ENCODE measurements at places on chromosomes 3 and 15.

DNA sequence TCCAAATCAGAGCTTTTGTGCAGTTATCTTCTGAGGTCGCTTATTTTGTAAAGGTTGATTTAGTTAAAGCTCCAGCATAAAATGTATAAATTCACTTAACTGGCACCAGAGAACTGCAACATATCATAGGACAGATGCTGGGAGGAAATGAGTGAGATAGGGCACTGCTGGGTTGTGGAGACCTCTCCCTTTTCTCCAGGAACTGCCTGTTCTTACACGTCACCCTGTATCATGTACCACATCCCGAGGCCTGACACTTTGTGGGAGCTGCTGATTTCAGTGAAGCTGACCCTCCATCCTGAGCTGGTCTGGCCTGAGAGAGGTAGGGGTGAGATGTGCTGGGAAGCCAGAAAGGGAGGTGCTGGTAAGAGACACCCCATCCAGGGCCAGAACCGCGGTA lies 213.8 kb upstream of the FEZF2 start:
- DNase-seq = no peak

GRCh38 chr3:182178488-182179200 lies 466.9 kb downstream of the SOX2 start:
- DNase-seq = no peak

GRCh38 chr3:136495213-136495612 lies 245.1 kb downstream of the PCCB start:
- DNase-seq = no peak

- DNase-seq = no peak
Measured at GRCh38 chr3:16227566-16227965, 37.2 kb downstream of the DPH3 start.

DNA sequence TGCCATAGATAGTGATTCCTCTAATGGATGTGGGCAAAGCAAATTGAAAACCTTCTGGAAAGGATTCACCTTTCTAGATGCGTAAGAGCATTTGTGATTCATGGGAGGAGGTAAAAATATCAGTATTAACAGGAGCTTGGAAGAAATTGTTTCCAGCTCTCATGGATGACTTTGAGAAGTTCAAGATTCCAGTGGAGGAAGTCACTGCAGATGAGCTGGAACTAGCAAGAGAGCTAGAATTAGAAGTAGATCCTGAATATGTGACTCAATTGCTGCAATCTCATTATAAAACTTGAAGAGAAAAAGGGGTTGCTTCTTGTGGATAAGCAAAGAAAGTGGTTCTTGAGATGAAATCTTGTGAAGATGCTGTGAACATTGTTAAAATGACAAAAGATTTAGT lies 88.0 kb upstream of the ACKR4 start:
- no peak for DNase-seq

DNA sequence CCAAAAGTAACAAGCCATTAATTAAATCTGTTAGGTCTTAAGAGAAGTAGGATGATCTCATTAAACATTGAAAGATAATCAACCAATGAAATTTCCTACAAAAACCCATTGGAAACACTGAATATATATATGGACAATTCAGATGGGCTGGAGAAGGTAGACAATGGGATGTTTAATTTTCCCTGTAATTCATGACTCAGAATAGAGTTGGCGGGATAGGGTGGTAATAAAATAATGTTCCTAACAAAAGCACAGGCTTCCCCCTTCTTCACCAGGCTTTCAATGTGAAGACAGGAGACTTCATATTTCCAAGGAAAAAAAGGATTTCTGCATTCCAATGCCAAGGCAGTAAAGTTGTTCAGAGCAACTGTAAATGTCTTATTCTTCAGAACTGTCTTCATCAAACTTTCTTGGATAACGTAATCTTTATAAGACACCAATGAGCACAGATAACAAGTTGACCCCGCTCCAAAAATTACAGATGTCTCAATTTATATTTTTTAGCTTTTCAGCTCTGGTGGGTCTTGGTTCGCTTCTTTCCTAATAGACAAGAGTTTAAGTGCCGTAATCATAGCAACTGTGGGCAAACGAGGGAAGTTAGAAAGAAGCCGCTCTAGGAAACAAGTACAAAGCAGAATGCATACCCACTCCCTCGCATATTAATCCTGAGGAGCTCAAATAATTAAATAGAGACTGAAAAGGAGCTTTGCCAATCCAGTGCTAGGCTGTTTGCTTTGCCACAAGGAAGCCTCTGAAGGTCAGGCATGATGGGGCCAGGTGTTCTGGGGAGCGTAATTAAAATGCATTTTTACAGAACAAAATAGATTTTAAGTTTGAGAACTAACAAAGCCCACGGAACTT lies 377.0 kb downstream of the FOXP1 start:
- DNase-seq = no peak

DNA sequence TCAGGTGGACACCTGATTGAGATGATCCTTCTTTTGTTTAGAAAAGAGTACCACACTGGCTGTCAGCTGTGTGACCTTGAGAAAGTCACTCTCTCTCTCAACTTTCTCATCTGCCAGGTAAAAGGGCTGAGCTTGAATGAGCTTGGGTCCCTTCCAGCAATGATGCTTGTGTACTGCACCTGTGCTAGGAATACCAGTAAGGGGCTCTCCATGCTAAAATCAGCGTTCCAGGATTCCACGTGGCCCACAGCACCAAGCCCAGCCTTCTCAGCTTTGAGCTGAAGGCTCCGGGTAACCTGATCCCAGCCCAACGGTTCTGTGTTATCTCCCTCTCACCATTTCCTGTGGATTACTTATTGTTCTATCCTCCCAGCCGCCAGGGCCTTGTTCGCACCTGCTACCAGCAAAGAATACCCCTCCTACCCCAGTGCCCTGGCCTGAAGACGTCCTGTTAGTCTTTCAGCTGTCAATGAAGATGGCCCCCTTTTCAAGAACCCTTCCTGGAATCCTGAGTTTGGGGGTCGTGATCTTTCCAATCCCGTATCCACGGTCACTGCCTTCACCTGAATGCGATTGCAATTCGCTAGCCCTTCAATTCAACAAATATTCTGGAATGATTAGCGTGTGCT lies 54.2 kb upstream of the CGNL1 start:
- no peak for DNase-seq

GRCh38 chr3:46517016-46517783 lies 19.4 kb downstream of the RTP3 start:
- DNase-seq = no peak

- no peak for DNase-seq
Measured at GRCh38 chr3:150074277-150074676, 103.6 kb upstream of the PFN2 start.

- no peak for DNase-seq
Measured at GRCh38 chr15:84782346-84782745, 34.0 kb downstream of the ZNF592 start.

GRCh38 chr15:85562824-85563223 lies 182.4 kb downstream of the AKAP13 start:
- no peak for DNase-seq

DNA sequence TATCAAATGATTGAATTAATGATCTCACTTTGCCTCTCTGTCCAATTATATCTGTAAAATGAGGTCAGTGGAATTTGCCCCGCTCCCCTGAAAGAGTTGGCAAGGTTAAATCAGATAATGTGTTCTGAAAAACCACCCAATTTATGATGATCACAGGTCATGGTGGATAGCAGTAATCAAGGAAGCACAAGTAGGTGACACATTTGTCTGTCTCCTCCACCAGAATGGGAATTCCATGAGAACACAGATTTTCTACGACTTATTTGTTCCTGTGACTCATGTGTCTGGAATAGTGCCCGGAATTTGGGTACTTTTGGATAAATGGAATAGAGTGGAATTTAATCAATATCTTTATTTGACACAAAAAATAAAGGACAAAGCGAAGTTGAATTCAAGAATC lies 220.9 kb upstream of the SUCLG2 start:
- DNase-seq = no peak

DNA sequence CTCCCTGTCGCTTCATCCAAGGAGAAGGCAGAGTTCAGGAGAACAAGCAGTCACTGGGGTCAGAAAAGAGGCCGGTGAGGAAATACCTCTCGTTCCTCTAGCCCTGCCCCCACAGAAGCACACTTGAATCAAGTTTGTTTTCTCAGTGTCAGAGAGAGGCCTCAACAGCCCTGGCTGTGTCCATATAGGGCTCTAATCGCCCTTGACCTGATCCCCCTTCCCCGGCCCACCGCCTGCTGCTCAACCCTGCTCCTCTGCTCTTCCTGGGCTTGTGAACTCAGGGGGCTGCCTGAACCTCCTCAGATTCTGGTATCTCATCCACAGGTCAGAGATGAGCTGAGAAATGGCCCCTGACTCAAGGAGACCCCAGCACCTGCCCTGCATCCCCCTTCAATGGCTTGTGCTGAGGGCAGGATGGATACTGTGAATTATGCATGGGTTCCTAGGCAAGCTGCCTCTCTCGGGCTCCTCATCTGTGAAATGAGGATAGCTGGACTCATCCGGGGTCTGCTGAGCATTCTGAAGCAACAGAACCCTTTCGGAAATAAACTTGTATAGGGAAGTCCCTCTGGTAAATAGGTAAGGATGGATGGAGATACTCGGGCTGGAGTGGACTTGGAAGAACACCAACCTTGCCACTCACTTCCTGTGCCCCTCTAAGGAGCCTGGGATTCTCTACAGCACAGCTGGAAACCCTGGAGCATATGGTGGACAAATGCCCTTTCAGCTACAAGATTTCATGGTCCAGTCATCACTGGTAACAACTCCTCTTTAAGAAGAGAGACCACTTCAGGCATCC lies 147.5 kb downstream of the STT3B start:
- DNase-seq = no peak

- no peak for DNase-seq
Measured at GRCh38 chr3:143218166-143218835, 98.7 kb downstream of the CHST2 start.
